ENCODE measurements at places on chromosomes 12 and 14. TPM values are rescaled to one million over a fixed set of nuclear protein-coding genes. Genes with fewer than 3 reads are reported as not detected.

EPYC gene
- not detected for total RNA-seq

DNA sequence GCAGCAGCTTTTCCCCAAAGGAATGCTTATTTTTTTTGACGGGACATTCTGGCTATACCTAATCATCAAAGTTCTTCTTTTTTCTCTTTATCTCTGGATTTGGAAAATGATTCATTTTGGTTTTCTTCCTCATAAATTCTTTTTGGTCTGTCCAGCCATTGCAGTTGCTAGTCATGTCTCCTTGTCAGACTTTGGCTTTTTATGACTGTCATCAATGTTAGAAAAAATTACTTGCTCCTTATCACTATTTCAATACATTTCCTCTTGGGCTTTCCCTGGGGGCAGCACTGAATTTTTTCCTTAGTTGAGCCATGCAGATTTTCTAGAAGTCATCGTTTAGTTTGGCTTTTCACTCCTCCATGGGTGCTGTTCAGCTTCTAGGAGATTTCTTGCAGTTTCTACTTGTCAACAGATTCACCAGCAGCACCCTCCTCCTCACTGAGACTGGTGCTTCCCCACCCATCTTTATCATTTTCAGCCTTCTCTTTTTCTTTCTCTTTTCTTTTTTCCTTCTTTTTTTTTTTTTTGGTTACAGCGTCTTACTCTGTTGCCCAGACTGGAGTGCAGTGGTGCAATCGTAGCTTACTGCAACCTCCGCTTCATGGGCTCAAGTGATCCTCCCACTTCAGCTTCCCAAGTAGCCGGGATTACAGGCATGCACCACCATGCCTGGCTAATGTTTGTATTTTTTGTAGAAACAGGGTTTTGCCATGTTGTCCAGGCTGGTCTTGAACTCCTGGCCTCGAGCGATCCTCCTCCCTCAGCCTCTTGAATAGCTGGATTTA lies 5.2 kb downstream of the ADIPOR2 start:
- peaks cover 55% of the 10 kb centered on the region for H3K4me1 ChIP-seq
- DNase-seq: no peak
- no peaks in the 10 kb centered on the region for H3K27me3 ChIP-seq
- no peaks in the 10 kb centered on the region for H3K36me3 ChIP-seq
- H3K27ac ChIP-seq: no peak overlapping the region
- H3K4me3 ChIP-seq: no peak overlapping the region

TC2N gene
- 50.3 TPM for total RNA-seq

DNA sequence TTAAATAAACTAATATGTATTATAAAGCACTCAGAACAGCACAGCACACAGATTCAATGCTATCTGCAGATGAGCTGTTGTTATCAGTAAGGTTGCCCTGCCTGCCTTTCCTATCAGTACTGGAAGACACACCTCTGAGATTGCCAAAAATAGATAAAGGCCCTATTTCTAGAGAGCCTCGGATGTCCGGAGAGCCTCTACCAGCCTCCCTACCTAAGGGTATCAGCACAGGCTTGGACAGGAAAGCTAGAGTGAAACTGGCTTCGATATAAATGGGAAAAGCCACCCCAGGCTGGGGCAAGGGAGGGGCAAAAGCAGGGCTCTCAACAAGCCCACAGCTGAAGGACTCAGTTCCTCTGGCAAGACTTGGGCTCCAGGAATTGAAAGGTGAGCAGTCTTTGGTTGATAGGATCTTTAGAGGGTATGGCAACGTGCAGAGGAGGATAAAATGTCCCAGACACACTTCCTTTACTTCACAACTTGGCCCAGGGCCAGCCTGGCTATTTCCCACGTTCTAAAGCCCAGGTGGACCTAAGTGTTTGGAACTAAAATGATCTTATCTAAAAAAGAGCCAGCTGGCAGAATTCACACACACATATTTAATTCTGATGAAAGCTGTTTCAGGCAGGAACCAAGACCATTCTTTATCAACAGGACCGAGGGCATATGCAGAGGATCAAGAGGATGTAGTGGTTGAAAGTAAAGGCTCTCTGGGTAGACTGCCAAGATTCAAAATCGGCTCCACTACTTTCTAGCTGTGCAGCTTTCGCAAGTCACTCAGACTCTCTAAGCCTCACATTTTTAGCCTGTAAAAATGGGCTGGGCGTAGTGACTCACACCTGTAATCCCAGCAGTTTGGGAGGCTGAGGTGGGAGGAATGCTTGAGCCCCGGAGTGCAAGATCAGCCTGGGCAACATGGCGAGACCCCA lies 37.8 kb upstream of the ITPR2 start:
- H3K27ac ChIP-seq: peak overlapping the region; percentile 1
- no peaks in the 10 kb centered on the region for H3K36me3 ChIP-seq
- peaks cover 17% of the 10 kb centered on the region for H3K4me1 ChIP-seq
- H3K4me3 ChIP-seq: no peak overlapping the region

GRCh38 chr14:93299416-93299815 lies 33.4 kb downstream of the BTBD7 start:
- no peaks in the 10 kb centered on the region for H3K27me3 ChIP-seq
- no peaks in the 10 kb centered on the region for H3K36me3 ChIP-seq

Measured in vagina (tissue), 2 donors.